ENCODE measurements at places on chromosomes 3 and 15.

DNA sequence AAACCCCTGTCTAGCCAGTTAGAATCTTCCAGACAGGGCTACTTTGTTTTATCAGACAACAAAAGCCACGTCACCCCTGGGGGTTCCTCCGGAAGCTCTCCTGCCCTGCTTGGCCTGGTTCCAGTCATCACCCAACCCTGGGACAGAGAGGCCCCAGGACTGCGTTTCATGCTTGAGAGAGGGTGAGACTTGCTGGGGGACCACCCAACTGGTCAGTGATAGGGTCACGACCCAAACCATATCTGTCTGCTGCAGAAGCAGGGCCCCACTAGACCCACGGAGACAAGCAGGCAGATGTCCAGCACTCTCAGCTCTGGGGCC lies 1.2 kb downstream of the NT5DC2 start:
- peak; percentile 45 for DNase-seq

DNA sequence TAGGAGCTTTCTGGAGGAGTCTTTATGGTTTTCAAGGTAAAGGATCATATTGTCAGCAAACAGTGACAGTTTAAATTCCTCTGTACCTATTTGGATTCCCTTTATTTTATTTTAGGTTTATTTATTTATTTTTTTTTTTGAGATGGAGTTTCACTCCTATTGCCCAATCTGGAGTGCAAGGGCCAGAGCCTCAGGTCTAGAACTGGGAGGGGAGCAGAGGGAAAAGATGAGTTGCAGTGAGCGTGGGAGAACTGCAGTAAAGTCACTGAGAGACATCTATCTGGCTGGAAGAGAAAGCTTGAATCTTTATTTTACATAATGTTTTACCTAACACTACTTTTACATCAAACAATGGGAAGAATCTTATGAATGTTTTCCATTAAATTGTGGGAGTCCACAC lies 49.5 kb upstream of the GK5 start:
- no peak for DNase-seq

DNA sequence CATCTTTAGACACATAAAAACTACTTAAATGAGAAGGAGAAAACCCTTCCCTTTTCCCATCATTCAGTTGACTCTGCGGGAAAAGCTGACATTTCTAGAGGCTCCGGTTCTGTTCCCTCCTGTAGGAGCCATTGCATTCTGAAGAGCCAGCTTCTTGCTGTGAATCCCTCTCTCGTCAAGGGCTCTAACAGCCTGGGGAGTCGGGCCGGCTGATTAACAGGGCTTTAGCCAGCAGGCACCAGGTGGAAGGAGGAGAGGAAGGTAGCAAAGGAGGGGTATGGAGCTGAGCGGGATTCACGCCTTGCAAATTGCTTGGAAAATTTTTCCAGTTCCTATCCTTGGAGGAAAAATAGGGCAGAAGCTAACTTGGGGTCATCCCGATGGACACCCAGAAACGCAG lies 108.3 kb upstream of the UBE2E1 start:
- no peak for DNase-seq

DNA sequence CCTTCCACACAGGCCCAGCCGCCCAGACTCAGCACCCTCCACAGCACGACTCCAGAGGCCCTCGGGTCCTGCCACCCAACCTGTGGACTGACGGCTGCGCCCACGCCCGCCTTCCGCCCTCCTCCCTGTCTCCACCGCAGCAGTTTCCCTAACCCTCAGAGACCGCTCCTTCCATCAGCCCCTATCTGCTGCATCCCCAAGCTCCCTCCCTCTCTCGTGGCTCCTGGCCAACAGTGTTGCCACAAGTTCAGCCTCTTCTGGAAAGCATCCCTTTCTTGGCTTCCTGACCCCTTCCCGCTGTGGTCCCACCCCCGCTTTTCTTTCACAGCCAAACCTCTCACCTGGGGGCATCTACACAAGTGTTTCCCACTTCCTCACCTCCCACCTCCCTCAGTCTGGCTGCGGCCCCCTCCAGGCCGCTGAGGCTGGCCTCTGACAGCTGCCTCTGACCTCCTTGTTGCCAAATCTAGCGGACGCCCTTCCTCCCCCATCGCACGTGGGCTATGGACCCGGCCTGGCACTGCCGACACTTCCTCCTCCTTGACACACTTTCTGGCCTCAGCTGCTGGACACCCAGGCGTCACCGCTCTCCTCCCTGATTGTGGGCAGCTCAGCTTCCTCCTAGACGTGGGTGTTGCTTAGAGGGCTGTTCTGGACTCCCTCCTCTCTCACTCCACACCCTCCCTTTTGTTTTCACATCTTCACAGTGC lies 168.8 kb upstream of the TLE3 start:
- no peak for DNase-seq

DNA sequence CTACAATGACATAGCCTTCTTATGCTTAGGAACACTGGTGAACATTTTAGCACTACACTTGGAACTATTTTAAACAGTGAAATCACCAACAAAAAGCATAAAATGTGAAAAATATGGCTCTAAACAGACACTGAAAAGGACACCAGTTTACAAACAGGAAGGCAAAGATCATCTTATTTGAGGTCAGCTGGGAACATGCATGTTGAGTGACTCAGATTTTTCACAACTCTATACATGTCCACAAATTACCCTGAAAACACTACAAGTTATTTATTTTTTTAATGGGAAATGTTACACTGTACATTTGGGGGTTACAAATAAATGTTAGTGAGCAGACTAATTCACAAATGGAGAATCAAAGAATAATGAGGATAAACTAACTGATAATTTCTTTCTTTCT lies 12.5 kb upstream of the GK5 start:
- DNase-seq: no peak

DNA sequence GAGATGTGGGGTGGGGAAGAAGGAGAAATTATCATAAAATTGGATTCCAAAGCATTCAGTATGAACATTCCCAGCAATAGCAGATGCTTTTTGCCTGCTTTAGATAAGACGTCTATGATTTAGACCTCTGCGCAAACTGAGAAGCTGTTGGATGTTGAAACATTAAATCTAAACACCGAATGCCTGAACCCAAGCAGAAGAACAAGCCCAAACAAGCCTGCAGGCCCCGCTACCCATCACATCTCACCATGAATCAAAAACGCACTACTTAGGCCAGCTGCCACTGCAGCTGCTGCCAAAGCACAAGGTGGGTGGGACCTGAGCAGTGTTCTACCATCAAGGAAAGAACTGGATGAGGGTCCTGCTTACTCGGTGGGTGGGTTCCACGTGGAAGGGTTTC lies 24.4 kb upstream of the THBS1 start:
- DNase-seq: no peak

DNA sequence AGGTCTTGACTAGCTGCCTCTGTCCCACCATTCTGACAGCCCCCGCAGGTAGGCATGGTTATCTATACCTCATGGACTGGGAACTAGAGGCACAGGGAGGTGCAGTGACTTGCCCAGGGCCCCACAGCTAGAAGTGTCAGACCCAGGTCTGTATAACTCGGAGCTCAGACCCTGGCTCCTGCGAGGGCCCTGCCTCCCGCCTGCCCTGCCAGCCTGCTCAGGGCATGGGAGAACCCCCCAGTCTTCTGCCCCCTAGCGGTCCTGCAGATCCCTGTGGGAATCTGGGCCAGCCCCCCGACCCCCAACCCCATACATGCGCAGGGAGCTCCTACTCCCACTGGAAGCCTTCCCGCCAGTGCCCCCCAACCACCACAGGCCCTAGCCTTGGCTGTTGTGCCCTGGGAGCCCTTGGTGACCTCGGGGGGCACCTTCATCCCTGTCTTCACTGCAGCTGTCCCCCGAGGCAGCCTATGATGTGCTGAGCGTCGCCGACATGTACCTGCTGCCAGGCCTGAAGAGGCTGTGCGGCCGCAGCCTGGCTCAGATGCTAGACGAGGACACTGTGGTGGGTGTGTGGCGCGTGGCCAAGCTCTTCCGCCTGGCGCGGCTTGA lies 6.9 kb downstream of the ABTB1 start:
- no peak for DNase-seq

DNA sequence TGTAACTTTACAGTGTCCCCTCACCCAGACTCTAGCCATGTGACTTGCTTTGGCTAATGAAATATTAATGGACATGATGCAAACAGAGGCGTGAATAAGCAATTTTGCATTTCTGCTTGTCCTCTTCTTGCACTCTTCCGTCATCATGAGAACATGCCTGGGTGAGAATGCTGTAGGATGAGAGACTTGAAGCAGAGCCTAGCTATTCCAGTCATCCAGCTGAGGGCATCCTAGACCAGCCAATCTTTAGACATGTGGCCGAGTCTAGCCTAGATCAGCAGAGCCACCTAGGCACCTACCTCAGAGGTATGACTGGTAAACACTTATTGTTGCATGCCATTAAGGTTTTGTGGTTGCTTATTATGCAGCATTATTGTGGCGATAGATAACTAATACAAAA lies 450.5 kb upstream of the AZI2 start:
- peak; percentile 15 for DNase-seq

DNA sequence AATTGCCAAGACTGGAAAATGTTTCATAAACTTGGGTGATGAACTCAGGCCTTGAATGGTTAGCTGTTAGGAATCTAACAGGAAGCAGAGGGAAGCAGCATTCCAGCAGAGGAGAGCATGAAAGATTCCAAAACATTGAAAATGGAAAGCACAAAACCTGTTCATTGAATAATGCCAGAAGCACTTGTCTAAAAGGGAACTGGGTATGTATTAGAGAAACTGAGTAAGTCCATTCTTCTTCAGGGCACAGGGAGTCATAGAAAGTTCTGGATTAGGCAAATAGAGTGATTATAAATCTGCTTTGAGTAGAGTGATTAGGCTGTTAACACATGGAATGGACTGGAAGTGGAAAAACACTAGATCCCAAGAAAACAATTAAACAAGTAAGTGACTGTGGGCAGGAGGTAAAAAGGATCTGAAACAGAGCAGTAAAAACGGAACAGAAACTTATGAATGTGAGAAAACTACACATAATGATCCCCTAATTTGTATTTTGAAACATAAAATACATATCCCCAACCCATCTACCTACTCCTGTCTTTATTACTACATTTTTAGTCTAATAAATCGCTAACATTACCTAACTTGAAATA lies 343.4 kb downstream of the TBC1D5 start:
- no peak for DNase-seq

GRCh38 chr15:62953021-62953420 lies 89.5 kb upstream of the TPM1 start:
- no peak for DNase-seq

- no peak for DNase-seq
These were observed 636.1 kb downstream of the NTRK3 start for GRCh38 chr15:87620393-87620792.

- DNase-seq: no peak
These were observed 82.5 kb downstream of the RFTN1 start for GRCh38 chr3:16430717-16431630.

DNA sequence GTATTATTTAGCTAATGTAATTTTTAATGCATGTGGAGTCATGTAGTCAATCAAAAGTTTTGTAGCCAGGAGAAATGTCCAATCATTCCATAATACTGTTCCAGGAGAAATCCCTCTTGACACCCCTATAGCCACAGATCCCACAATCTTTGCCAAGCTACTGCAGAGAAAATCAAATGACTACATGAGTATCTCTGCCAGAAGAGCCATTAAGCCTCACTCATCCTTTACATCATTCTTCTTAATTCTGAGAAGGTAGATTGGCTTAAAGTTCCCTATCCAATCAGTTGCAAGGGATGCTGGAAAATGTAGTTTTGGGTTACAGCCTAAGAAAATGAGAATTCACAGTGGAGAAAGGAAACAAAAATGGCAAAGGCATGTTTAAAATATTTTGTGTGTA lies 502.1 kb downstream of the ZBBX start:
- DNase-seq: no peak

DNA sequence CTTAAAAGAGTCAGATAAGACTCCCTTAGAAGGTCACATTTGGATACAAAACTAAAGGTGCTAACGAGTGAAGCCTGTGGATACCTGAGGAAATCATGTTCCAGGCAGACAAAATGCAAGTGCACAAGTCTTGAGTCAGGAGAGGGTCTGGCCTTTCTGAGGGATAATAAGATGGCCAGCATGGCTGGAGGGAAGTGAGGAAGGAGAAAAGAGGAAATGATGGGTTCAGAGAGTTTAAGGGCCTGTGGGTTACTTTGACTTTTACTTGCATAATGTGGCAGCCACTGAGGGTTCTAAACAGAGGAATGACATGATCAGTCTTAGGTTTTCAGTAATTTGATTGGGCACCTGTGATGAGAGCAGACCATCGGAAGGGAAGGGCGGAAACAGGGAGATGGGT lies 3.5 kb upstream of the ROPN1B start:
- DNase-seq: no peak

DNA sequence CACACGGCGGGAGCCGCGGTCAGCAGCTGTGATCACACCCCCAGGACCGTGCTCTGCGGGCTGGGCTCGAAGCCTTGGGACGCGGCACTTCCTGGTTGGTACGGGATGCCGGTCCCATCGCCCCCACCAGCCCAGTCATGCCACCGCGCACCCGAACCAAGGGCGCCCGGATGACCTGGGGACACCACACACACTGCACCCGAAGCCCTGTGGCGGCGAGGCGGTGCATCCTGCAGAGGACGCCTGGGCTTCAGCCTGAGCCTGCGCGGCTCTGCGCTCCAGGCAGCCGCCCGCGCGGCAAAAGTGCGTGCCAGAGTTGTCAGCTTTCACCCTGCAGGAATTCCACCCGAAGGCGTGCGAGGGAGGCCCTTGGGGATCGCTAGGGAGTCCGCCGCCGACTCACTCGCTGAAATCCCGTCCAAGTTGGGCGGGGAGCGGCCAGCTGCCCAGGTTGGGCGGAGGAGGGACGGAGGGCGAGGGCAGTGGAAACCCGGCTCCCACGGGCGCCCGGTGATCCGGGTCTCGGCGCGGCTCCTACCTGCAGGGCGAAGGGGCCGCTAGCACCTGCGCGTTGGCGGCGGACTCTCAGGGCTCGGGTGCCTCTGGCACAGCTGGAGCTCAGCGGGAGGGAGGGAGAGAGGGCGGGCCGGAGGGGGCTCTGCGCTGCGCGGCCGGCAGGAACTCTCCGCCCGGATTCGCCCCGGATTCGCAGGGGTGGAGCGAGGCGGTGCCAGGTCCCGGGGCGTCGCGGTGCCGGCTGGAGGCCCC lies at the start of gene PLD1:
Gene PLD1 (minus strand): TSS at position 623 of the 768 bp plus-strand sequence. CDS start 72,432 bp downstream, outside the sequence.
- peak; percentile 68 for DNase-seq

- peak; percentile 86 for DNase-seq
These were observed at the start of gene CCDC71 for GRCh38 chr3:49165771-49166751. Gene CCDC71 (minus strand): TSS chr3:49166331. CDS start chr3:49164208, 2,123 bp downstream.

GRCh38 chr15:59105854-59106253 lies 908 bp downstream of the CCNB2 start:
- DNase-seq: peak; percentile 14

DNA sequence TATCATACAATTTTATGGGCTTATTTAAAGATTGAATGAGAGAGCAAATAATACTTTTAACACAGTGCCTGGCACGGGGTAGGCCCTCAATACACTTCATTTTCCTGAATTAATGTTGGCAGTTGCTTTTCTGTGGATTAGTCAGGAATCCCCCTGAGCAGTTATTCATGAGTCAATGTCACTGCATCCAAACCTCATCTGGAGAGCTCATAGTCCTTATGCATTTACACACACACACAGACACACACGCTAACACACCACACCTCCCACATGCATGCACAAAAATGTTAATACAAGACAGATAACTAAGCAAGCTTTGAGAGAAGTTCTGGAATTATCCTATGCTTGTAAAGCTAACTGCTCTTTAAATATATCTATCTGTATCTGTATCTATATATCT lies 34.0 kb upstream of the TNFAIP8L3 start:
- DNase-seq: no peak

- no peak for DNase-seq
These were observed 88.0 kb downstream of the AAGAB start for GRCh38 chr15:67166280-67167009.
